Activated T-cell treated with anti-CD3 and anti-CD28 coated beads for 1 hour (primary cell): ENCODE measurements at places on chromosomes 3 and 15.

DNA sequence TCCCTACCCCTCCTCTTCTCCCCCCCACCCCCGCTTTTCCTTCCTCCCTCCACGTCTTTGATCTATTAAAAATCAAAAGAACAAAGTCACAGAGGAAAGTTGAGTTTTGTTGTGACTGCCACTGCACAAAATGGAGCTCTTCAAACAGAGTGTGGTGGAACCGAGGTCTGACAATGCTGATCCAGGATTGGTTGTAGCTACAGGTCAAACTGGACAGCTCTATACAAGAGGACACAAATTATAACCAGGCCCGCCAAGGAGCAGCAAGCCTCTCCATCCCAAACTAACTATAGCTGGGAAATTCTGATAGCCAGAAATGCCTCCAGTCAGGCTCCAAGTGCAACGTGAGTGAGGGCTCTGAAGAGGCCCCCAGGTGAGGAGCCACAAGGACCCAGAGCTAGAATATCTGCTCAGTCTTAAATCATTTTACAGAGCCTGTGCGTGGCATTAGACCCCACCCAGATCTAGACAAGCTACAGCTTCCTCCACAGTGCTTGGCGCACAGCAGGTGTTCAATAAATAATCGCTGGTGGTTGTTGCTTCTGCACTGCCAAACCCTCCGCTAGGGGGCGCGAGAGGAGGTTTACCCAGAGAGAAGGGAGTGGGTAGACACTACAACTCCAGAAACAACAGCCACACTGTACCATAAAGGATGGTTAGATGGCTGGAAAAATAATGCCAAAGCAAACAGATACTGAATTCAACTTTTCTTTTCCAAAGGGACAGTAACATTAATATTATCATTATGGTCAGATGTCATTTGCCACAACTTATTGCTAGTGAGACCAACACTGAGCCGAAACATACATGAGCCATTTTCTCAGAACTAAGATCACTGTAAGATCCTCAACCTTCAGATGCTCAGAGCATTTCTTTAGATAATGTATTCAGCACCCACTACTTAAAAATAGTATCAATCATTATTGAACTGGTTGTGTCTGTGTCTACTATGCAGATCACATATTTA, 44.6 kb downstream of the ZIC4 start:
- DNase-seq: no peak

- no peak for DNase-seq
Measured at GRCh38 chr3:181629029-181629428, 82.7 kb upstream of the SOX2 start.

DNA sequence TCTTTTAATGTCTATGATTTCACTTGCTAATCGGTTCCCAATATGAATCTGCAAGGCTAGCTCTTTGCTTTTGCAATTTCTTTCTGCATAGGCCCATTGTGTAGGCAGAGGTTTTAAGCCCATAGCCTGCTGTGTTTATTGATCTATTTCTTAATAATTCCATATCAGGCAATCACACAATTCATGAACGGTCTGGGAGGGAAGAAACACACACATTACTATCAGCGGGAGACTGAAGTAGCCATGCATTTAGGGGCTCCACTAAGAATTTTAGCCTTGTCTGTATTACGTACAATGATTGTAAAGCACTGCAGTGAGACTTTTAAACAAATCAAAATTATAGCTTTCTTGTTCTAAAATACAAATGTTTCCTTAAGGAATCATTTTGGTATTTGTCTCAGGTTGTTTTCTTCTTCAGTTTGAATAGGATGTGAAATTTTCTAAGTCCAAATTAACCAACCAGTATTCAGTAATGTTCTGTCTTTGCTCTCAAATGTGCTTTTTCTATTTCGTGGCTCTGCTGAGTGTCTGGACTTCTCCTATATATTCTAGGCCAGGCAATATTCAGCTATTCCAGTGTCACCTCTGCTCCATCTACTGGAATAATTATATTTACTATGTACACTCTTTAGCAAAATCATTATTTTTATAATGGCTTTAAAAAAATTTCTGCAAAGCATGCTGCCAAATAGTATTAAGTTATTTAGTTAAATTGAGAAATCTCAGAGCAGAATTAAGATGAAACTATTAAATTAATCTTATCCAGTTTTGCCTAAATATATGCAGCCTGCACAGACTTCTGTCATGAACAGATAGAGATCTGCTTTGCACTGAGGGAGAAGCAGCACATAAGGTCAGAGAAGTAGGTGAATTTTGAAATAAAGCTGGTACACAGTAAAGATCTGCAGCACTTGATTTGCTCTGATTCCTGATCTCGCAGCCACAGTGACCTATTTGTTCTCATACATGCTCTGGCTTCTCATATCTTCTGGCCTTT, 103.0 kb upstream of the NAALADL2 start:
- no peak for DNase-seq

- DNase-seq: no peak
Measured at GRCh38 chr3:184608209-184608608, 46.6 kb downstream of the EPHB3 start.

- DNase-seq: no peak
Measured at GRCh38 chr3:184029443-184029842, 2.1 kb upstream of the HTR3D start.

DNA sequence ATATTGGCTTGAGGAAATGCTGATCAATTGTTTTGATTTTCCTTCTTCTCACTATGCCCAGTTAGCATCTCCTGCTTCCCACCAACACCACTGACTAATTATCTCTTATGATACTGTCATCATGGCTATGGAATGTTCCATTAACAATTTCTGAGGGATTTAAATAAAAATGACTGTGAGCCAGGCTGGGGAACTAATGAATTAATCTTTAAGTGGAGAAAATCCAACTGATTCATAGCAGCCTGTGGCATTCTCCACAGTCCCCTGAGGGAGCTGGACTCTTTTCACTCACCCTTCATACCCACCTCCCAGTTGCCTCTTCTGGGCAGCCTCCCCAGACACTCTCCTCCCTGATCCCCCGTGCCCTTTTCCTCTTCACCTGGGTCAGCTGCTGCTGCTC, 353.6 kb downstream of the CLSTN2 start:
- no peak for DNase-seq

GRCh38 chr15:33448961-33449606, 138.3 kb downstream of the RYR3 start:
- no peak for DNase-seq

- no peak for DNase-seq
Measured at GRCh38 chr3:104764496-104764895, 602.2 kb upstream of the ALCAM start.

GRCh38 chr3:24156466-24156865, 211.4 kb downstream of the NR1D2 start:
- DNase-seq: no peak

- no peak for DNase-seq
Measured at GRCh38 chr15:38154255-38154654, 98.4 kb upstream of the SPRED1 start.
